ENCODE measurements at places on chromosomes 5 and 9.

GRCh38 chr5:561408-561807 is 37.2 kb upstream of the SLC9A3 start:
- no peak for DNase-seq

- DNase-seq: no peak
These were observed 43.3 kb downstream of the IZUMO3 start for GRCh38 chr9:24502206-24502937.

DNA sequence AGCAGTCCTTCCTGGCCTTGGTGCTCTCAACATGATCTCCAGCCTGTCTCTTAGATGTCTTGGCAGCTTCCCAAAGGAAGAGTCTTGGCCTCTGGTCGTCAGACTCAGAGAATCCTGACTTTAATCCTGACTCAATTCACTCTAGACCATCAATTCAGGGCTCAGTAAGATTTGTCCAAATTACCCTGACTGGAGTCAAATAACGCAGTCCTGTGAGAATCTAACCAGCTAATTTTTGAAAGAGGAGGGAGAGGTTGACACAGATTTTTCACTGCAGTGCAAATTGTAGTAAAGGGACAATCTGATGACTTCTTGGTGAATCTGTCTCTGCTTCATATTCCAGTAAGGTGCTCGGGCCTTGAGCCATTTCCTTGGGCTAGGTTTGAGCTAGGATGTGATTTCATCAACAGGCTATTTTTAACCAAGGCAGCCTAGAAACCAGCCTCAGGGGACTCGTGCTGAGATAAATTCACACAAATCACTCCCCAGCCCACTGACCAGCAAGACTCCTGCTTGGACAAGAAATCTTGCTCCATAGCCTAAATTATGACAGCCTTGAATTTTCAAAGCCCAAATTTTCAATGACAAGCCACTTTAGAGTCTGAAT is 257.4 kb downstream of the ENC1 start:
- peak; percentile 79 for DNase-seq

- DNase-seq: no peak
These were observed 75.9 kb downstream of the DAP start for GRCh38 chr5:10685115-10685521.

DNA sequence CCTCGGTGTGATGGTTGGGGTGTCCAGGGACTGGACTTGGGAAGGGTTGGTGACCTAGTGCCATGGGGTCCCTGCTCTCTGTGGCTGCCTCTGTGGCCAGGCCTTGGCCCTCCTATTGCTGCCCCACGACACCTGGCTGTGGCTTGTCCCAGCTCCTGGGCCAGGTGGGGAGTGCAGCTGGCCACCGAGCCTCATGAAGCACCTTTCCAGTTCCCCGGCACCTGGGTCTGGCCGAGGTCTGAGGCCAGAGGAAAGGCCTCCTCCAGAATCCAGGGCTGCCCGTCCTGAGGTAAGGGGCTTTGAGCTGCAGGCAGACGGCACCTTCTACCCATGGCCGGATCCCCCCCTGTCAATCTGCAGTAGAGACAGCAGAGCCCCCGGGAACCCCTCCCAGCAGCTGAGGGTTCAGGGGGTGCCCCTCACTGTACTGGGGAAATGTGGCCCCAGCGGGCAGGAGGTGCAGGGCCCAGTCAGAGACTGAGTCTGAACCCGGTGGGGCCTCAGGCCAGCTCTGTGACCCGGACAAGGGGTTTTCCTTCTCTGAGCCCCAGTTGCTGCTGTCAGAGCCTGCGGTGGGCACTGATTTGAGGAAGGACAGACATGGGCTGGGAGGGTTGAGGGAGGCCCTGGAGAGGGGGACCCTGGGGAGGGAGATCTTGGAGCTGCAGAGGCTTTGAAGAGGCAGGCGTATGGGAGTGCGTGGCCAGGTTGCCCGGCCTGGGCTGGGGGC is 54.5 kb downstream of the RXRA start:
- DNase-seq: no peak

- peak; percentile 13 for DNase-seq
These were observed 18.8 kb upstream of the PRLR start for GRCh38 chr5:35248843-35249780.

GRCh38 chr5:7364226-7364875 is 31.6 kb upstream of the ADCY2 start:
- DNase-seq: no peak

DNA sequence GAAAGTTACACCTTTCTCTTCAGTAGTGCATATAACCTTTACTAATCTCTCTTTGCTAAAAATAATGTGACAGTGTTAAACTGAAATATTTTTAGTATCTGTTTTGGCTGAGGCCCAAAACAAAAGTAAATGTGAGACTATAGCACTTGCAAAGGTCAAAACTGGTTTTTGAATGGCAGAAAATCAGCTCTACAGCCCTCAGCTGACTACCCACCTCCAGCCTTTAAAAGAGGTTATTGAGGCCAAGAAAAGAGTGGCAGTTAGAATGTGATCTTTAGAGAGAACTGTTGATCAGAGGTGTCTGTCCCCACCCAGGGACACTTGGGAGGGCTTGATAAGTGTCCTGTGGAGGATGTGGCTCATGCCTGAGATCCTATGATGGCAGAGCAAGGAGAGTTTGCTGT is 30.9 kb downstream of the PRKACG start:
- no peak for DNase-seq

DNA sequence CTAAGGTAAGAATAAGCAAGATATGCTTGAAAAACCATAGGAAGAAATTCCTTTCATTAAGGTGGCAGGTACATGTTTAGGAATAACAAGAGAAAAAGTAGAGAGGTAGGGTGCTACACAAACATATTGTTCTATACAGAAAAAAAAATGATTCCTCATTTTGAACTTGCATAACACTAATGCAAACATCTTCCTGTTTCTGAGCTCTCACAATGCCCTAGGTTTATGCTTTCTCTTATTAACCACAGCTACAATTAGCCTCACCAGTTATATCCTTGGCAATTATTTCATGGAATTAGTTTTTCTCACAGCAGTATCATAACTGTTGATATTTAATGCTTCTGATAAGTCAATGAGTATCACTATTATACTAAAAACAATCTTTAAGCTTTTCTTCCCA is 20.7 kb downstream of the CEMIP2 start:
- DNase-seq: no peak

- DNase-seq: no peak
These were observed 10.8 kb downstream of the IL6ST start for GRCh38 chr5:55983986-55984385.

GRCh38 chr5:153617190-153617589 is 126.7 kb downstream of the GRIA1 start:
- DNase-seq: peak; percentile 20

- DNase-seq: no peak
These were observed 18.9 kb upstream of the LRRC14B start for GRCh38 chr5:172421-172820.

GRCh38 chr9:85716031-85716877 is 25.5 kb downstream of the AGTPBP1 start:
- DNase-seq: no peak

DNA sequence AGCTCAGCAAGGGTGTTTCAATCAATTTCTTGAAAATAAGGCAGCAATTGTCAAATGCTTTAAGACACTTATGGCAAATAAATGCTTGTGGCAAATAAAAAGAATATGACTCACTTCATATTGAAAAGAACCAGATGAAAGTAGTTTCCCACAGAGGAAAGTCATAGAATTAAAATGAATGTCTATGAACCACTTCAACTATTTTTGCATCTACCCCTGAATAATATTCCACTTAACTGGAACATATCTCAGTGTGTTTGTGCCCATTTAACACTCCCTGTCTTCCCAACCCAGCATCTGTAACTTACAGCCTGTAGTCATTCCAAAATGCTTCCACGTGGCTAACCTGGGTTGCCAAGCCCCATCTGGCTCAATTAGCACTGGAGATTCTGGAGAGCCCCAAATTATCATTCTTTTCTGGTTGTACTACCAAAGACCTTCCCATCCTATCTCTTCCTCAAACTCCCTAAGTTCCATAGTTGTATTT is 84.7 kb downstream of the FEM1C start:
- peak; percentile 43 for DNase-seq

- DNase-seq: peak; percentile 58
These were observed 2.0 kb downstream of the AK1 start for GRCh38 chr9:127875306-127875966.

DNA sequence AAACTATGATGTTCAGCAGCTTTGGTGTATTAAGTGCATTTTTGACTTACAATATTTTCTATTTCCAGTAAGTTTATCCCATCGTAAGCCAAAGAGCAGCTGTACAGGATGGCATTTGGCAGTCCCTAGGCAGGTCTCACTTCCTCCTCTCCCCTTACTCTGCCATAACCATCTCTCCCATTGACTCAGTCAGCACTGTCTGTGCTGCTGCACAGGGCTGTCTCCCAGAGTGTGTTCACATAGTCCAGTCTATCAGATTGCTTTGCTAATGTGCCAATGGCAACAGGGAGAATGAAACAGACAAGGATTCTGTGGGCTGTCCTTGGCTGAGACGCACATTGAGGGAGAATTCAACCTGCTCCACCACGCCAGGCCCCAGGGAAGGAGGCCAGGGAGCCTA is 47.0 kb upstream of the CAST start:
- no peak for DNase-seq

- peak; percentile 39 for DNase-seq
These were observed 8.4 kb upstream of the IL6ST start for GRCh38 chr5:56003179-56003578.

DNA sequence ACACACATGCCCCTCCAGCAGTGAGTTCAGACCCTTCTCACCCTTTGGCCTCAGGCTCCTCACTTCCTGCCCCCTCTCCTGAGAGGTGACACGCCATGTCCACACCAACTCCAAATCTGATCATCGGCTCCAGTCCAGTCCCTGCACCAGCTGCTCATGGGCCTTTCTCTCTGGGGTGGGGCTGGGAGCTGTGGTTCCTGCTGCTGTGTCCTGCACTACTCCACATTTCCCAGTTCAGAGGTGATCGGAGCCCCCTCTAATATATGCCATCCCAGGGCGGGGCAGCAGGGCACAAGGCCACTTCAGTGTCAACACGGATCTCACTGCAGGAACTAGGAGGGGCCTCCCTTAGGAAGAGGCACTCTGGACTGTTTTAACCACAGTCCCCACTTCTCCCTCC is 91.5 kb downstream of the ADAMTS2 start:
- no peak for DNase-seq

DNA sequence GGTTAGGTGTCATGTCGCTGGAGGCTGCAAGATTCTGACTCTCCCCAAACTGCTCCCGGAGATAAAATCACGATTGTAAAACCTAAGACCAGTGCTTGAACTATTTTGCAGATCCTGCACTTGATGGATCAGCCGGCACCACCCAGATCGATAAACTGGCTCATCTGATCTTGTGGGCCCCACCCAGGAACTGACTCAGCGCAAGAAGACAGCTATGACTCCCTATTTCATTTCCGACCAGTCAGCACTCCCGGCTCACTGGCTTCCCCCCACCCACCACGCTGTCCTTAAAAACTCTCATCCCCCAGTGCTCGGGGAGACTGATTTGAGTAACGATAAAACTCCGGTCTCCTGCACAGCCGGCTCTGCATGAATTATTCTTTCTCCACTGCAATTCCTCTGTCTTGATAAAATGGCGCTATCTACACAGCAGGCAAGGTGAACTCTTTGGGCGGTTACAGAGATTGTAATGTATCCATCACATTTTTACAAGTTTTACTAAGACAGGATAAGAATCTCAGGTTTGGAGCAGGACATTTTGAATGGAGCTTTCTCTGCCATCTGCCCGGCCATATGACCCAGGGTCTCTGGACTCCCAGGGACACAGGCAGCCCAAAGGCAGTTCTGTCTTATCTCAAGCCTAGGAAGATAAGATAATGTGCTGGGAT is 10.6 kb upstream of the PPP1R26 start:
- no peak for DNase-seq
